Mesenchymal stem cell (in vitro differentiated cells and primary cell): ENCODE measurements at places on chromosomes 5 and 9.

DNA sequence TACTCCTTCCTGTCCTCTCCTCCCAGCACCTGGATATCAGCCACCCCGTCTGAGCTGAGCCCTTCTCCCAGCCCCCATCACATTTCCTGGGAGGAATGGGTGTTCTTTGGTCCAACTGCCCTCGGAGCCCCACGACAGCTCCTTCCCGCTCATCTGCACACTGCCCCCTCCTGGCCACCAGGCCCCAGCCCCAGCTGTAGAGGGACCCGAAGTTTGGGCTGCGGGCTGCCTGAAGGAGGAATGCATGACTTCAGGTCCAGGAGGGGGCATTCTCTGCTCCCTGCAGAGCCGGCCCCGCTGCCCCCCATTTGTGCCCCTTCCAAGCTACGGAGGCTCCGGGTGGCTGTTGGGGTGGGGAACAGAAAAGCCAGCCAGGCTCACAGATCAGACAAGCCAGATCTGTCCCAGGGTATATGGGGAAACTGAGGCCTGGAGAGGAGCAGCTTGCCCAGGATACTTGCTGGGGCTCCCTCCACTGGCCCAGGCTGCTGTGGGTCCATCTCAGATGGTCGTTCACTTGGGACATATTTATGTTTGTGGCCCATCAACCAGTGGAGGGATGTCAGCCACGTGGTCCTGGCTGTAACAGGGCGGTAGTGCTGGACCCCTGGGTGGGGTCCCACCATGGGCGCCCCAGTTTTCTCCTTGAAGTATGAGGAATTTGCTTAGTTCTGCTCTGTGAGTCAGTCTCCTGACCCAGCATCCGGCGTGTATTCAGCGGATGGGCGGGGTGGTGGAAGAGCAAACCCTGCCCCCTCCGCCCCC is 33.1 kb downstream of the DAB2IP start:
- peak; percentile 29 for DNase-seq

DNA sequence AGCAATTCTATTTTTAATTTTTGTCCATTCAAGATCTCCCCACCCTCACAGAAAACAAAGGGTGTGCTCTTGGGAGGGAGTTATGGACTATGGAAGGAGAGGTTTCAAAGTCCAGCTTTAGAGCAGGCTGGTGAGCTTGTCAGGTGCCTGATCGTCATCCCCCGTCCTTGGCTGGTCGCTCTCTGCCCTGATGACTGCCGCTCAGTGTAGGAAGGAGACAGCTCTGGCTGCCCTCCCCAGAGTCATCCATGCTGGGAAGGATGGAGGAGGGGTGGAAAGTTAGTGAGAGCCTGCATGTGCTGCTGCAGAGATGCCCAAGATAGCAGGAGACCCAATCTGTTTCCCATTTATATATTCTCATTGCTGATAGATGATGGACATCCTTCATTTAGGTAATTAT is 96.6 kb downstream of the NLN start:
- DNase-seq: no peak

DNA sequence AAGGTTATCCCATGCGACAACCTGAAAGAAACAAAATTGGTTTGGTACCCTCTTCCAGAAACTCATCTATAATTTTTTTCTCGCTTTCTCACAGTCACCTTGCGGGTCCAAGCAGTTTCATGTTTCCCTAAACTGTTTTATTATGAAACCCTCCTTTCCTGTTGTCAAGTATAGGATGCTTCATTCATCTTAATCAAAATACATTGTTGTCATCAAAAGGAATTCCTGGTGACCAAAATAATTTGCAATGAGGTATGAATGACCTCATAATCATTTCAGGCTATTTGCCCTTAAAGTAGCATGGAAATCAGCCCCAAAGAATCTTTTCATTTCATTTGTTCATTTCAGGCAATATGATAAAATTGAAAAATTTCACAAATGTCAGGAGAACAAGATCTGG is 503.0 kb downstream of the SPATA31D1 start:
- DNase-seq: no peak

DNA sequence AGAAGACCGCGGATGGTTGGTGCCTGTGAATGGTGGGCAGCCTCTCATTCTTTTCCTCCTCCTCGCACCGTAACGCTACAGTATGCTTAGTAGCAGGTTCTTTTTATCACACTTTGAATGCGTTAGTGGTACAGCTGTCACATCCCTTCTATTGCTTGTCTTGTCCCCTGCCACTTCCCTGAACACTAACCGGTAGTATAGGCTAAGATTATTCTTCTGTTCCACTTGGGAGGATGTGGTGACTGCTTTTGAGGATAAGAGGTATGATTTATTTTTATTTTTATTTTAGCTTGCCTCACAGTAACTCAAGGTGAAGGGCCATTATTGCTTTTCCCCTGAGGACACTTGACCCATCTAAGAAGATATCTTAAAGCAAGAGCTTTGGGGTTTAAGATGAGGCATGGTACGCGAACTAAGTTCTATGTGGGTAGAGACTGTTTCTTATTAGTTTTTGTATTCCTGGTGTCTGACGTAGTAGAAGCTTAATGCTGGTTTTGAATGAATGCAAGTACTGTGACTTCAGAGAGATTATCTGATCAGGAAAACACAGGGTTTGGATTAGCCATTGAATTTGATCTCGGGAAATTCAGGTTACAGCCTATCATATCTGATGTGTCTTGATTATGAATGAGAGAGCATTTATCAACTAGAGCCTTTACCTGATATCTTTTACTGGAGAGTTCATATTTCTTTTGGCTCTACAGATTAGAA is 951 bp downstream of the UNC13B start:
- peak; percentile 13 for DNase-seq

- peak; percentile 20 for DNase-seq
Observed at GRCh38 chr5:157713830-157714595, 17.2 kb upstream of the THG1L start.

DNA sequence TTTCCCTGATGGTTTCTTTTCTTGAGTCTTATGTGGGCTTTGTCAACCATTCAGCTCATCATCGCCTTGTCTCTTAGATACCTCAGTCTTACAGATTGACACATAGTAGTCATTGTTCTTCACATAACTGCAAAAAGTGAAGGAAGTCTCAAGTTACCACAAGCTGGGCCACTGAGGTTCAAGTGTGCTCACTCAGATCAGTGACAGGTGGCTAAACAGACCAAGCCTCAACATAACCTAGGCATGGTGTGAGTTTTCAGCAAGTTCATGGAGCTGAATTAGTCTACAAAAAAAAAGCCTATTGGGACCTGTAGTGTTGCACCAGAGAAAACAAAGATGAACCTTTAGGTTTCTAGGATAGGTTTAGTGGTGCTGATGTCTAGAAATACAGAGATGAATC is 58.2 kb downstream of the RFK start:
- DNase-seq: no peak

DNA sequence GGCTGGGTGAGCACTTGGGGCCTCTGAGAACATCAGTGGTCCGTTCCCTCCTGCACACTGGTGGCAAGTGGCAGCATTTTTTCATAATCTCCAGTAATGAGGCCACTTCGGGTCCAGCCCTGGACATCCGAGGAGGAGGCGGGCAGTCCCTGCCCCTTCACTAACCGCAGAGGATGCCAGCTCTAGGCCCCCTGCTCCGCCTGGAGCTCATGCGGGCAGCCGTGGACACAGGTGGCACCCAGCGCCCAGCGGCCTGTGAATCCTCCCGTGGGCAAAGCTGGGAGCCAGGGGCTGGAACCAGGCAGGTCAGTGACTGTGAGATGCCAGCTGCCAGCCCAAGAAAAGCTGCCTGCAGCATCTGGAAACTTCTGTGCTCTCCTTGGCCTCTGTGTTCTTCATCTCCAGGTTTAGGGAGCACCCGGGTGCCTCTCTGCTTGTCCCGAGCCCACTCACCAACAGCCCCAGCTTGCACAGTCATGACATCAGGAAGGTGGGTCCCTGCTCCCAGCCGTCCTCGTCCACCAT is 92.4 kb downstream of the KCNT1 start:
- DNase-seq: no peak

DNA sequence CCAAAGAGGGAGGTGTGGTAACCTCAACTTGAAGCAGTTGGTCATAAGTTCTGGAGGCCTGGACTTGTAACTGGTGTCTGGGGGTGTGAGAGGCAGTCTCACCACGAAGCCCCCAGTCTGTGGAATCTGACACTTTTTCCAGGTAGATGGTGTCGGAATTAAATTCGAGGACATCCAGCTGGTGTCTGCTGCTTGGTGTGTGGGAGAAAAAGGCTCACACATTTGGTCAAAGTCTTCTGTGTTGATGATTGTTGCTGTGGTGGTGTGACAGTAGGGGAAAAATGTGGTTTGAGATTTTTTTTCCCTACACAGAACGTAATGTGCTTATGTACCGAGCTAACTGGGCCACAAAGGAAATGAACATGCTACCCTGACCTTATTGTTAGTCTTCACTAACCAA is 251.9 kb downstream of the MAT2B start:
- peak; percentile 22 for DNase-seq

DNA sequence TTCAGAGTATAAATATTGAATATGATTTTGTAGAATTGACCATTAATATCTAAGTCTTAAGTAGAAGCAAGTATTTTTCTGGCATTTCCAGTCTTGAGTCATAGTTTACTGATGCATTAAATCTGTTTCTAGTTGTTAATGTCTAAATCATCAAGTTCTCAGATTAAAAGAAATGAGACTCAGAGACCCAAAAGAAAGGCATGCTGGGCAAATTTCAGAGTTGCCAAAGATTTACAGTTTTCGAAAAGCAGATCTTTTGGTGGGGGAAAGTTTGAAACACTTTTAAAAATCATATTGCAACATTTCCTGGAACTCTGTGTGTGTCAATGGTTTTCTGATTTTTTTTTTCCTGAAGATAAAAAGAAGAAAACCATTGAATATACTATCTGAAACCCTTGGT is 60.9 kb downstream of the ANKRD55 start:
- DNase-seq: peak; percentile 67

GRCh38 chr5:137695651-137696428 is 40.0 kb downstream of the KLHL3 start:
- no peak for DNase-seq
